Upper lobe of left lung (tissue), 6 donors: ENCODE measurements at places on chromosomes 2 and 18. TPM values are rescaled to one million over a fixed set of nuclear protein-coding genes. Genes with fewer than 3 reads are reported as not detected.

- H3K4me3 ChIP-seq: no peak overlapping the region
- no peak for DNase-seq
- H3K36me3 ChIP-seq: no peaks in the 10 kb centered on the region
- no peaks in the 10 kb centered on the region for H3K4me1 ChIP-seq
- H3K27ac ChIP-seq: no peak overlapping the region
These were observed 379.5 kb upstream of the MAP2 start for GRCh38 chr2:209044307-209044706.

The TMEM185B gene
- 28.0 TPM for total RNA-seq

DNA sequence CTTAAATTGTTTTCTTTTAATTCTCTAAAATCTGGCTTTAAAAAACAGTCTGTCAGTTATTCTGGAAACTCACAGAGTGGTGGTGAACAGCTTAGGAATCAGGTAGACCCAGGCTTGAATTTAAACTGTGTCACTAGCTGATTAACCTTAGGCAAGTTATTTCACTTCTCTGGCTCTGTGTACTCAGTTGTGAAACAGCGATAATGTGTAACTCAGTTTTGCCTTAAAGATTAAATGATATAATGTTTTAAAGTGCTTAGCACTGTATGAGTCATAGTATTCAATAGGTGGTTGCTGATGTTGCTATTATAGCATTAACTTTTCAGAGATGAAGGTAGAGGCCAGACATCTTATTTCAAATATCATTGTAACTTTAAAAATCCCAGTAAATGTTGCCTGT lies 40.7 kb downstream of the PKP4 start:
- no peak for DNase-seq
- no peak overlapping the region for H3K4me3 ChIP-seq
- peaks cover 34% of the 10 kb centered on the region for H3K4me1 ChIP-seq
- no peaks in the 10 kb centered on the region for H3K36me3 ChIP-seq
- H3K27ac ChIP-seq: no peak overlapping the region

DNA sequence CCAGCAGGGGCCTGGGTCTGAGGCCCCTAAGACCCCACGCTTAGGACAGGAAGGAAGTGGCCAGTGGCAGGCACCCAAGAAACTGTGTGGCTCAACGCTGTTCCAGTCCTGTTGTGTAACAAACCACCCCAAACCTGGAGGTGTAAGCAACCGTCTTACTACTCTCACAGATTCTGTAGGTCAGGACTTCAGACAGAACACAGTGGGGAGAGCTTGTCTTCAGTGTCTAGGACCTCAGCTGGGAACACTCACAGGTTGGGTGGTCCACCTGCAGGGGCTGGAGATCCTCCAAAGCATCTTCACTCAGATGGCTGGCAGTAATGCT lies 123.0 kb downstream of the KLHL29 start:
- H3K36me3 ChIP-seq: no peaks in the 10 kb centered on the region
- H3K27me3 ChIP-seq: no peaks in the 10 kb centered on the region
- no peaks in the 10 kb centered on the region for H3K4me1 ChIP-seq
- no peak overlapping the region for H3K27ac ChIP-seq

The CD207 gene
- not detected for total RNA-seq

GRCh38 chr18:9095297-9096006 lies 7.0 kb upstream of the NDUFV2 start:
- H3K36me3 ChIP-seq: no peaks in the 10 kb centered on the region
- DNase-seq: no peak
- H3K27me3 ChIP-seq: no peaks in the 10 kb centered on the region
- no peak overlapping the region for H3K4me3 ChIP-seq

- no peaks in the 10 kb centered on the region for H3K36me3 ChIP-seq
- H3K27me3 ChIP-seq: no peaks in the 10 kb centered on the region
- no peak for DNase-seq
- H3K27ac ChIP-seq: no peak overlapping the region
- H3K4me3 ChIP-seq: no peak overlapping the region
These were observed 132.2 kb downstream of the SMAD7 start for GRCh38 chr18:48818329-48819254.

DNA sequence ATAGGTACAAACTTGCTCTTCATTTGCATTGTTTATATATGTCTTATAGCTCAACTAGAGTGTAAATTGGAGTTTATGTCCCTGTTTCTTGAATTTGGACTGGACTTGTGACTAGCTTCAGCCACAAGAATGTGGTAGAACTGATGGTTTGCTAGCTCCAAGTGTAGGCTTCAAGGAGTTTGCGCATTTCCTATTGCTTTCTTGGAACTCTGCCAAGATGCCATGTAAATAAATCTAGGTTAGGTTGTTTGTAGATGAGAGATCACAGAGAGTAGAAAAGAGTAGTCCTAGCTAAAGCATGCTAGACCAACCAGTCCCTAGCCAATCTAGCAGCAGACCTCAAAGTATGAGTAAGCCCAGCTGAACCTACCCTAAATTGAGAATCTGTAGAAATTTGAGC lies 183.0 kb upstream of the CYP26B1 start:
- no peaks in the 10 kb centered on the region for H3K27me3 ChIP-seq
- no peaks in the 10 kb centered on the region for H3K4me1 ChIP-seq
- H3K36me3 ChIP-seq: no peaks in the 10 kb centered on the region
- DNase-seq: no peak
- H3K4me3 ChIP-seq: no peak overlapping the region
